ENCODE measurements at places on chromosomes 1 and 21. TPM values are rescaled to one million over a fixed set of nuclear protein-coding genes. Genes with fewer than 3 reads are reported as not detected.

The IFNLR1 gene
- total RNA-seq, result 0.22 TPM

GRCh38 chr1:153748903-153749302, 21.1 kb downstream of the INTS3 start:
- DNase-seq, result no peak

DNA sequence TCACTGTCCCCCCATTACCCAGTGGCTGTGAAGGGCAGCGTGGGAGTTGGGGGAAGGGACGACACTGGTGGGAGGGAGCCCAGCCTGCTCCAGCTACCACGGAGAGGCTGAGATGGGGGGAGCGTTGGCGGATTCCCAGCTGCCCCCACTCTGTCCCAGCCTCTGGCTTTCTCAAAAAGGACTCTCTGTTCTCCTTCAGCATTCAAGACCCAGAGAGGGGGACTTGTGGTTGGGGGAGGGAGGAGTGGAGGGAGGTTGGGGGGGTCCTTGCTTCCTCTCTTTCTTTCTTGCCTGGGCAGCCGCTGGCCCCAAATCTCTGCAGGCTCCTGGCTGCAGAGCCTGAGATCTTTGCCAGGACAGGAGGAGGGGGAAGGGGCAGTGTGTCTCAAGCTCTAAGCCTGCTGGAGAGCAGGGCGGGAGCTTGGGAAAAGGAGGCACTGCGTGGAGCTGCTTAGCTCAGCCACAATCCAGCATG, 2.2 kb downstream of the ATP1A2 start:
- no peak for DNase-seq

The KRTAP19-7 gene
- total RNA-seq, result not detected

GRCh38 chr1:205446828-205447227, 9.0 kb downstream of the BLACAT1 start:
- no peak for DNase-seq

The SLC9C2 gene
- total RNA-seq, result 0.16 TPM

DNA sequence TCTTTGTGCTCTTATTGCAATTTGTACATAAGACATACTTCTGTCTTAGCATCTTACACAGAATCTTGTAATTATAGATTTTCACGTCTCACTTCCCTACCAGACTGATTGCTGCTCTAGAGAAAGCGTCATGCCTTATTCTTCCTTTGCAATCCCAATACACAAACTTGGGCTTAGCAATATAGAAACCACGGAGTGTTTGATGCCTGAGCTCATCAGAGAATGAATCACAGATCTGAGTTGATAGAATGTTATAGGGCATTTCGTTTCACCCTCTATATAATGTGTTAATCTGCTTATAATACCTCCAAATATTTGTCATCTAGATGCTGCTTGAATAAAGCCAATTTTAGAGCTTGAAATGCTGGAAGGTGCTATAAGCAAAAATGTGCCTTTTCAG, 6.6 kb downstream of the FMO1 start:
- DNase-seq, result no peak

GRCh38 chr1:63327417-63328054, 5.2 kb downstream of the FOXD3 start:
- DNase-seq, result no peak

The PHTF1 gene
- 14.7 TPM for total RNA-seq

The XKR8 gene
- total RNA-seq, result 7.0 TPM

The PPM1J gene
- 0.61 TPM for total RNA-seq

The TRNP1 gene
- total RNA-seq, result 1.7 TPM

The ANKRD35 gene
- 4.3 TPM for total RNA-seq

GRCh38 chr21:21530680-21531079, 532.5 kb downstream of the NCAM2 start:
- DNase-seq, result no peak

The CA6 gene
- not detected for total RNA-seq

- DNase-seq, result no peak
Observed at GRCh38 chr1:22673486-22674409, 20.7 kb downstream of the C1QB start.
